ENCODE measurements at places on chromosomes 6 and 20.

GRCh38 chr6:22149096-22149495 lies 147.7 kb downstream of the PRL start:
- peak; percentile 6 for DNase-seq

GRCh38 chr20:5195655-5196054 lies 68.8 kb downstream of the CDS2 start:
- DNase-seq = no peak

- no peak for DNase-seq
These were observed 45.6 kb downstream of the EDN3 start for GRCh38 chr20:59346061-59346460.

- DNase-seq = no peak
These were observed 43.6 kb downstream of the AFDN start for GRCh38 chr6:167870321-167870720.

GRCh38 chr6:90074161-90074850 lies 180.0 kb downstream of the GJA10 start:
- DNase-seq = no peak

DNA sequence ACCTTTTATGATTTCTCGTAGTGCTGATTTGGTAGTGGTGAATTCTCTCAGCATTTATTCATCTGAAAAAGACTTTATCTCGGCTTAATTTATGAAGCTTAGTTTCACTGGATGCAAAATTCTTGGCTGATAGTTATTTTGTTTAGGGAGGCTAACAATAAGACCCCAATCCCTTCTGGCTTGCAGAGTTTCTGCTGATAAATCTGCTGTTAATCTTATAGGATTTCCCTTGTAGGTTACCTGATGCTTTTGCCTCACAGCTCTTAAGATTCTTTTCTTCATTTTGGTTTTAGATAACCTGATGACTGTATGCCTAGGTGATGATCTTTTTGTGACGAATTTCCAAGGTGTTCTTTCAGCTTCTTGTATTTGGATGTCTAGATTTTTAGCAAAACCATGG lies 388.7 kb downstream of the UTRN start:
- no peak for DNase-seq

DNA sequence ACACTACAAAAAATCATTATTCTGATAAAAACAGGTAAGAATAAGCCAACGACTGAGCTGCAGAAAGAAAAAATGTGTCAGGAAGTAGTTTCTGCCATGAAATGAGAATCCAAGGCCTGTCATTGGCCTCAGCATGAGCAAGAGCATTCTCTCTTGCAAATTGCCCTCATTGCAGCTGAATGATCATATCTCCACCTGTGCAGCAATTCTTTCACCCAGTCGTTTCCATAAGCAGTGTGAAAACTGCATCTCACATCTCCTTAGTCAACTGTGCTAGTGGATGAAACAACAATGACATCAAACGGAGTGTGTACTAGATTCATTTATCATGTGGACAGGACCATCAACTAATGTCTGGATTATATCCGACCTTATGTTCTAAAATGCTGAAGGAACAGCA lies 88.2 kb upstream of the STXBP5 start:
- DNase-seq = no peak

GRCh38 chr20:37389241-37389747 lies 43.4 kb downstream of the SRC start:
- DNase-seq = no peak

DNA sequence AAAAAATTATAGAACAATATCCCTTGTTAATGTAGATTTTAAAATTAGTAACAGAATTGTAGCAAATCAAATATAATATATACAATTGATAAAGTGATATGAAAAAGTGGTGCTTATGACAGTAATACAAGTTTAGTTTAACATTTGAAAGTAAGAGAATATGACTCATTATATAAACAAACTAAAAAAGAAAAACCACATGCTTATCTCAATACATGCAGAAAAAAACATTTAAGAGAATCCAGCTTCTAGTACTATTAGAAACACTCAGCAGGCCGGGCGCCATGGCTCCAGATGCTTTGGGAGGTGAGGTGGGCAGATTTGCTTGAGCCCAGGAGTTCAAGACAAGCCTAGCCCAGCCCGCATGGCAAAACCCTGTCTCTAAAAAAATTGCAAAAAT lies 60.7 kb upstream of the LAMA2 start:
- no peak for DNase-seq

DNA sequence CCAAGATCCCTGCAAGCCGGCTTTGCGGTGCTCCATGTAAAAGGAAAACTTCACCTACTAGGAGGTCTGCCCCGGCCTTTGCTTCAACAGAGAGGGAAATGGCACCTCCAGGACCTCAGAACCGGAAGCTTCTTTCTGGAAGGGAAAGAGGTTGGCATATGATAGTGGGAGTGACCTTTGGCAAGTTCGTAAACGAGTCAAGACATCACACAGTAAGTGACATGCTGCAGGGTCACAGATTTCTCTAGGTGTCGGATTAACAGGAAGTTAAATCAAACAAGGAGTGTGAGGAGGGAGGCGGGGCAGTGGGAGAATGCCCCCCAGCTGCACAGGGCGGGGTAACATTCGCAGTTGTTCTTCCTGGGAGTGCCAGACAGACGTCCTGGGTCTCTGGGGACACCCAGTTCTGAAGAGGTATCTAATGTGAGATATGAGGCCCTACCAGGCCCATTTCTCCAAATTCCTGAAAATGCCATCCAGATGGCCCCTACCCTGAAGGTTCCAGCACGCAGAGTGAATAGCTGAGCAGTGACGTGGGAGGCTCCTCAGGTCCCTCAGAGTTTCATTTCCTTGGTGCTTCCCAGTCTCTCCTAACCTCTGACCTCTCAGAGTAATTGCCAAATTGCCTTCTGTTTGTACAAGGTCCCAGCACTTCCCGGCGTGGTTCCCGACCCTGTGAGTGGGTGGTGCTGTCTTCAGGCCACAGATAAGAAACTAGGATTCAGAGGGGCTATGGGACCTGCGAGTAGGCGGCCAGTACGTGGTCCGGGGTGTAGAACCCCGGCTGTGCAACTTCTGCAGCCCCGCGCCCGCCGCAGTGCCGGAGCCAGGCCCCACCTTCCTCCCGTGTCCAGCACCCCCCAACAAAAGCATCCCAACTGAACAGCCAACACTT lies 1.9 kb downstream of the RRBP1 start:
- DNase-seq = peak; percentile 7

GRCh38 chr6:157033428-157034140 lies 256.4 kb downstream of the ARID1B start:
- no peak for DNase-seq

DNA sequence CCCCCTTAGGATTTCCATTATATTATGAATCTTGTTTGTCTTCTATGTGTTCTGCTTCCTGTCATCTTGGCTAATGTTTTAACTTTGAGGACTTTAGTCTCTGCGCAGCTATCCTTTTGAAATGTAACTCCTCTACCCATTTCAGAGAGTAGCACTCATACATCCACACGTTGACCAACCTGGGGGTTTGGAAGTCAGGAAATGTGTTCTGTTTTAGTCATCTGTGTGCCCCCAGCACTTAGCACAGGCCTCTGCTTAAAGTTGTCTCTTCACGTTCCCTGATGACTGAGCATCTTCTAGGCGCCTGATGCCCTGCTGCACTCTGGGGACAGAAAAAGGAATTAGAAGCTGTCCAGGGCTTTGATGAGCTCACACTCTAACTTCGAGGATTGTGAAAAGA lies 47.9 kb downstream of the HMGN3 start:
- no peak for DNase-seq

DNA sequence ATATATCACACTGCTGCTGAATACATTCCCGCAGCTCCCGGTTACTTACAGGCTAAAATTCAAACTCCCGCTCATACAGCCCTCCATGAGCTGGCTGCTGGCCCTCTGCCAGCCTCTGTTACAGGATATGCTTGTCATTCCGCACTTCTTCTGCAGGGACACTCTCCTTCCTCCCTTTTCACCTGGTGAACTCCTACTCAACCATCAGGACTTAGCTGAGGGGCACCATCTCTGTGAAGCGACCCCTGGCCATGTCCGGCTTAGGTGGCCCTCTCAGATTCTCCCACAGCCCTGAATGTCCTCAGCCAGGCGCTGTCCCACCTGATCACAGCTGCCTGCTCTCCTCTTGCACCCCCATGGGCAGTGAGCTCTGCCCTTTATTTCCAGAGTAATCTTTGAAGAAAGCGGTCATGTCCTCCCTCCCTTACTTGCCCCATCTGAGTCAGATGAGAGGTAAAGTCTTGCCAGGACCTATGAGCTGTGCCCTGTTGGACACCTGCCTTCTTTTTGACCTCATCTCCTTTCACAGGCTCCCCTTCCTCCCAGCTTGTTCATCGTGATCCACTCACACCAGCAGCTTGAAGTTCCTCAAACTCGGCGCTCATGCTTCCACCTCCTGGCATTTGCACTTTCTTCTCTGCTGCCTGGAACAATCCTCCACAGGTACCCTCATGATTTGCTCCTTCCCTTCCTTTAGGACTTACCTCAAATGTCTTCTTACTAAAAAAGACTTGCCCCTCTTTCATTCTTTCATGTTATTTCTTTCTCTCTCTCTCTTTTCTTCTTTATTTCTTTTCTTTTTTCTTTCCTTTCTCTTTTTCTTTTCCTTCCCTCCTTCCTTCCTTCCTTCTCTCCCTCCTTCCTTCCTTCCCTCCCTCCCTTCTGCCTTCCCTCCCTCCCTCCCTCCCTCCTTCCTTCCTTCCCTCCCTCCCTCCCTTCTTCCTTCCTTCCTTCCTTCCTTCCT lies 5.6 kb downstream of the CYP24A1 start:
- DNase-seq = no peak

DNA sequence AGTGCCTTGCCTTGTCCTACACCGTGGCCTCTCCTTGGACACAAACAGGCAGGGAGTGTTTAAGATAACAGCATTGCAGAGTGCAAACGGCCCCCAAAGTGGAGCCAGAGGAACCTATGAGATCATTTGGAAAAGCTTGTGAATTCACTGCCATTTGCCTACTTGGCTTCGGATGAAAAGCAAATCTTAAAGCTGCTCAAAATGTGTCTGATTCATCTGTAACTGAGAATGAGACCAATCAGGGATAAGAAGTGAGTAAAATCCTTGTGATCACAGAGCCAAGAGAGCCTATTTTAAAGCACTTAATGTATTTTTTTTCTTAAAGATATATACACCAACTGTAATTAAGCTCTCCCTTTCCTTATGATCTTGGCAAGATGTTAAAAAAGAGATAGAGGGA lies 65.7 kb upstream of the BACH2 start:
- DNase-seq = no peak

GRCh38 chr6:9659848-9660247 lies 755.0 kb downstream of the TFAP2A start:
- DNase-seq = no peak

- no peak for DNase-seq
These were observed 181.9 kb upstream of the CCN2 start for GRCh38 chr6:132132924-132133639.

GRCh38 chr6:45841062-45841461 lies 174.6 kb downstream of the CLIC5 start:
- DNase-seq = no peak

DNA sequence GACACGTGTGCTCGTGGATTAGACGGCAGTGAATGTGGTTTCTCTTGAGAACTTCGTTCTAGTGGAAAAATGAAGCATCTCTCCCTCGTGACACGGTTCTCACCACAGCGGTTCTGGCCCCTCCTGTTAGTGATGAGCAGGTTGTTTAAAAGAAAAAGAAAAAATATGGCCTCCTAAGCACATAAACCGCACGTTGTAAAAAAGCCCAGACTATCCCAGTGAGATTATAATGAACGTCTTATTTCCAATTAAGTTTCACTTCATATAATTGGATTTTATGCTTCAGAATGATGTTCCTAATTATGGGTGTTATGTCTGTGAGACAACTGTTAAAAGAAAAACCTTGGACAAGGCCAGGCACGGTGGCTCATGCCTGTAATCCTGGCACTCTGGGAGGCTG lies 74.5 kb upstream of the FRMD1 start:
- DNase-seq = no peak

GRCh38 chr20:59938696-59939051 lies 1.4 kb downstream of the PPP1R3D start:
- no peak for DNase-seq

DNA sequence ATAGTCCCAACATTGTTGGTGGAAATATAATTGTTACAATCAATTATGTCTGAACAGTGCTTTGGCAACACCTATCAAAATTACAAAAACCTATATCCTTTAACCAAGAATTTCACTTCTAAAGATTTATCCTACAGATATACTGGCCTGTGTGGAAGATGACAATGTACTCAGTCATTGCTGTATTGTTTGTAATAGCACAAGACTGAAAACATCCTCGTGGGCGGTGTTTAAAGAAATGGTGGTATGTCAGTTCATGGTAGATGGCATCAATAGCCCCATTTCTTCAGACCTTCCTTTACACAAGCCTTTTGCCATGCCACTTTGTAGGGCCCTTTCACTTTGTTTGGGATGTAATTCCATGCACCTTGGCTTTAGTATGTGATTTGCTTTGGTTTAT lies 9.8 kb upstream of the TPBG start:
- no peak for DNase-seq

DNA sequence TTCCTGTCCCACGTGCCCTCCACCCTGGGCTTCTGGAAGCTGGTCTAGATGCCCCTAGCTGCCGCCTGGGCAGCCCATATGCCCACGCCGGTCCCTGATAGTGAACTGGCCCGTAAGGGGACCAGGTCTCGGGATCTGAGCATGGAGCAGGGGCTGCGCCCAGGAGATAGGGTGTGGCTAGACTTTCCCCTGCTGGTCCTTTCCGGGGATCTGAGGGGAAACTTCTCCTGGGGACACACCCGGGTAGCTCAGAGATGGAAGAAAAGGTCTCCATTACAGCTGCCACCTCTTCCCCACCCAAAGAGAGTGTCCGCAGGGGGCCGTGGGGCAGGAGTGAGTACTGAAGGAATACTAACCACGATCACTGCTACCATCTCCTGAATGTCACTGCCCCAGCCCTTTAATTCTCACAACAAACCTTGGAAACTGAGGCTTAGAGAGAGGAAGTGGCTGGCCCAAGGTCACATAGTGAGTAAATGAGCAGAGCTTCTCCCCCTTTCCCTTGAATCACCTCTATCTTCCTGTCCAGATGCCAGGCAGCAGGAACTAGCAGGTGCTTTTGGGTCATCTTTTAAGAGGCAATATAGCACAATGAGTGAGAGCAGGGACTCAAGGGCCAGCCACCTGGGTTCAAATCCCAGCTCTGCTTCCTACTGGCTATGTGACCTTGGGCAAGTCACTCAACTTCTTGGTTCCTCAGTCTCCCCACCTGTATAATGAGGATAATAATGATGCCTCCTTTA lies 11.8 kb upstream of the CCN5 start:
- no peak for DNase-seq

DNA sequence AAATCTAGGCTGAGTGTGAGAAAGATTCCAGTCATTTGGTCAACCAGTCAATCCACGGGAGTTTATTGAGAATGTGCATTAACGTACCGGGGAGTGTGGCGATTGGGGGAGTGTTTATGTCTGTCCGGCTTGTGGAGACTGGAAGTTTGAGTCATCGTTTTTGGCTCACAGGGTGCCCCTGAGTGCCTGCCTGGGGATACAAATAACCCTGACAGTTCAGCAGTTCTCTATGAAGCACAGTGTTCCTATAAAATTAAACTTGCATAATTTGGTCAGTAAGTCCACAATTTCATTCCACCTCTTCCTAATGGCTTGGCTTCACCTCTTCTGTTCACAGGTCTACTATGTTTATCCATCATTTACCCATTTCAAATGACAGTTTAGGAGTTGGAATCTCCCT lies 72.6 kb upstream of the PLEKHG1 start:
- no peak for DNase-seq
